ENCODE measurements at places on chromosomes 11 and 22.

DNA sequence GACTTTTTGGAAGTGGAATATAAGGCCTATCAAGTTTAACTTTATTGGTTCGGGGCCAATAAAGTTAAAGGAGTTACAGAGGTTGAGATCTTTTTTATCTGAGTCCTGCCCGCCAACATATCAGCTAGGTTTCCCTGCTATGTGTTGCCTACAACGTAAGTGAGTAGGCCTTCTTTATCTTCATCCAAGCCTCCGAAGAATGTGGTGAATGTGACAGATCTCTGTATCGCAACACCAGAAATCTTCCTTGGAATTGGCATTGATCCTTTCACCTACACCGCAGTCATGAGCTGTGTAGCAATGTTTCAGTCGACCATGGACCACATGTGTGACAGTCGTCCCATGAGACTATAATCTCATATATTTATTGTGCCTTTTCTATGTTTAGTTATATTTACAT is 37.3 kb upstream of the CADM1 start:
- DNase-seq = no peak

DNA sequence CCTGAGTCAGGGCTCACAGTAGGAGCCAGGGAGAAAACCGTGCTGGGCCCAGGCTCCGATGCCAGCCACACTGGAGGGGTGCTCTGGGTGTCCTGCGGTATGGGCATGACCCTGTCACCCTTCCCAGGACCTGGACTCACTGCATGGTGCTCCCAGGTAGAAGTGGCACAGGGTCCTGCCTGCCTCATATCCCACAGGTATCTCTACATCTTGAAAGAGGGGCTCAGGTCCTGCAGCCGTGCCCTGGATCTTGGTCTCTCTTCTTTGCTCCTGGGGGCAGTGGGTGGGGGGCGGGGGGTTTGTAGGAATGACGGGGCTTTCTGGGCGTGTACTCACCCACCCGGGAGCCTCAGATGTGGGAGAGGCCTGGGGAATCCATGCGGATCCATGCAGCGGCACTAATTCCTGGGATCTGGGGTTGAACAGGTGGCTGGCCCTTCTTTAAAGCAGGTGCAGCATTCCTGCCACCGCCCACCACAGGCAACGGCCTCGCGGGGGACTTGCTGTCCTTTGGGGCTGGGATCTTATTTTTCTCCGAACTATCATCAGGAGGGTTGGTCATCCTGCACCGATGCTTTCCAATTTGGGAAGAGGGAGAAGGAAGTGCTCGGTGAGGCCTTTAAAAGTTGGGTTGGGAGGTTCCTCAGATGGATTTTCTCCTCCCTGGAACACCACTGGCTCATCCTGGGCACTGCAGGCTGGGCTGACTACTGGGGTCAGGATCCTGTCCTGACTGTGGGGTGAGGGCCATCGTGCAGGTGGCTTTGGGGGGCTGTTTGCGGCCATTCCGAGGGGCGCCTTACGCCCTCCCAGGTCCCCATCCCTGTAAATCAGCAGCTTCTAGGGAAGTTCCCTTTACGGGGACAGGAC is 886.4 kb downstream of the BRD1 start:
- no peak for DNase-seq

DNA sequence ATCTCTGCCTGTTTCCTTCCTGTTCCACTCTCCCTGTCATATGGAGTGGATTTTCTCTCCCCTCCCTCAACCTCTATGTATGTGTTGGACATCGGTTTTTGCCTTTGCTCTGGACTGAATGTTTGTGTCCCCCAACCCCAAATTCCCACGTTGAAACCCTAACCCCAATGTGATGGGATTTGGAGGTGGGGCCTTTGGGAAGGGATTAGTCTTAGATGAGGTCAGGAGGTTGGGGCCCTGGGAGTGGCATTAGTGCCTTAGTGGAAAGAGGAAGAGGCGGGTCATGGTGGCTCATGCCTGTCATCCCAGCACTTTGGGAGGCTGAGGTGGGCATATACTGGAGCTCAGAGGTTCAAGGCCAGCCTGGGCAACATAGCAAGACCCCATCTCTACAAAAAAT is 11.6 kb downstream of the TP53AIP1 start:
- DNase-seq = no peak

DNA sequence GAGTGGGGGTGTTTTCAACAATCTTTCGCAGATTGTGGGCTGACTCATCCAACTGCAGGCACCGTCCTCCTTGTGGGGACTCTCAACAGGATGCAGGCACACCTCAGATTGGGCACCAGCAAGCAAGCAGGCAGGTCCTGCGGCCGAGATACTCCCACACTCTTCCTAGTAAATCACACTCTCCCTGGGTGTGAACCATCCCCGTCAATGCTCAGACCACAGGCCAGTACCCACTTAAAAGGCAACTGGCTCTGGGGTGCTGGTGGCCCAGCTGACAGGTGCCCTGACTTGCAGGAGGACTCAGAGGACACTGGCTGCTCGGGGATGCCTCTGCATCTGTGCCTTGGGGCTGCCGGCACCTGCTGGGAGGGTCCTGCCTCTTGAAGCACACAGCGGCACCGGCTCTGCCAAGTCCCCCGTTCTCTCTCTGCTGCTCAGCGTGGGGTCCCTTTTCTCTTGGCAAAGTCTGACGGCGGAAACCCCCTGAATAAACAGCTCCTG is 282.5 kb downstream of the CTTN start:
- DNase-seq = no peak

DNA sequence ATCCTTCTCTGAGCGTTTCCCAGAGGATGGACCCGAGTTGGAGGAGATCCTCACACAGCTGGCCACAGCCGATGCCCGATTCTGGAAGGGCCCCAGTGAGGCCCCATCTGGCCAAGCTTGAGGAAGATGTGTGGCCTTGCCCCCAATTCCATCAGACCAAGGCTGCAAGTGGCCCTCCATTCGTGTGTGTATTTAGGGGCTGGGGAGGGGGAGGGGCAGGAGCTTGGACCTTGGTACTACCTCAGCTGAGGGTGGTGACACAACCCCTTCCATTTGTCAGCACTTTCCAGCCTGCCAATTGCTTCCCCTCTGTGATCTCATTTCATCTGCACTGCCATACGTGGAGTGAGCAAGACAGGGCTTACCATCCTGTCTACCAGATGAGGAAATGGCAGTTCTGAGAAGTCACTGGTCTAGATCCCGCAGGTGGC is 1.3 kb upstream of the BBS1 start:
- DNase-seq = peak; percentile 20

GRCh38 chr11:78370406-78371172 is 47.0 kb downstream of the GAB2 start:
- DNase-seq = no peak

DNA sequence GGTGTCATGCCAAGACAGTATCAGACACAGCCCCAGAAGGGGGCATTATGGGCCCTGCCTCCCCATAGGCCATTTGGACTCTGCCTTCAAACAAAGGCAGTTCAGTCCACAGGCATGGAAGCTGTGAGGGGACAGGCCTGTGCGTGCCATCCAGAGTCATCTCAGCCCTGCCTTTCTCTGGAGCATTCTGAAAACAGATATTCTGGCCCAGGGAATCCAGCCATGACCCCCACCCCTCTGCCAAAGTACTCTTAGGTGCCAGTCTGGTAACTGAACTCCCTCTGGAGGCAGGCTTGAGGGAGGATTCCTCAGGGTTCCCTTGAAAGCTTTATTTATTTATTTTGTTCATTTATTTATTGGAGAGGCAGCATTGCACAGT is 14.6 kb downstream of the IL10RA start:
- DNase-seq = no peak

DNA sequence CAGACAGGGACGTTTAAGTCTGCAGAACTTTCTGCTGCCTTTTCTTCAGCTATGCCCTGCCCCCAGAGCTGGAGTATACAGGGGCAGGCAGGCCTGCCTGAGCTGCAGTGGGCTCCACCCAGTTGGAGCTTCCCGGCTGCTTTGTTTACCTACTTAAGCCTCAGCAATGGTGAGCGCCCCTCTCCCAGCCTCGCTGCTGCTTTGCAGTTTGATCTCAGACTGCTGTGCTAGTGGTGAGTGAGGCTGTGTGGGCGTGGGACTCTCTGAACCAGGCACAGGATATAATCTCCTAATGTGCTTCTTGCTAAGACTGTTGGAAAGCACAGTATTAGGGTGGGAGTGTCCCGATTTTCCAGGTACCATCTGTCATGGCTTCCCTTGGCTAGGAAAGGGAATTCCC is 38.5 kb downstream of the NELL1 start:
- DNase-seq = no peak
